ENCODE measurements at places on chromosomes 12 and 14.
A peak's percentile ranks its signal among the peaks of the same experiment; 100 is the strongest.

DNA sequence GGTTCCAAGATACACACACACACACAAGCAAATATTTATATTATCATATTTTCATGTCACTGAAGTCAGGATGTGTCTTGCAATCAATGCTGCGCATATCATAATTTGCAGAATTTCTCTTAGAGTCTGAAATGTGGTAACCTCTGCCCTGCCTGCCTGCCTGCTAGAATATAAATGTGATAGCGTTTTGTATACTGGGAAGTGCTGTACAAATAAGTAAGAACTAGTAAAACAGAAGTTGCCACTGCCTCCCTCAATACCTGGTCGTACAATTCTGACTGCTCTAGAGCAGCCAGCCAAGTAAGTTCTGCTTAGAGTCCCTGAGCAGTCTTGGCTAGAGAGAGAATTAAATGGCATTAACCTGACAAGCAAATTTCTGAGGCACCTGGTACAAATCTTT lies 83.9 kb upstream of the NTF3 start:
- no peak overlapping the region for H3K4me3 ChIP-seq
- H3K4me1 ChIP-seq = no peaks in the 10 kb centered on the region
- H3K36me3 ChIP-seq = no peaks in the 10 kb centered on the region
- no peak overlapping the region for H3K27ac ChIP-seq

DNA sequence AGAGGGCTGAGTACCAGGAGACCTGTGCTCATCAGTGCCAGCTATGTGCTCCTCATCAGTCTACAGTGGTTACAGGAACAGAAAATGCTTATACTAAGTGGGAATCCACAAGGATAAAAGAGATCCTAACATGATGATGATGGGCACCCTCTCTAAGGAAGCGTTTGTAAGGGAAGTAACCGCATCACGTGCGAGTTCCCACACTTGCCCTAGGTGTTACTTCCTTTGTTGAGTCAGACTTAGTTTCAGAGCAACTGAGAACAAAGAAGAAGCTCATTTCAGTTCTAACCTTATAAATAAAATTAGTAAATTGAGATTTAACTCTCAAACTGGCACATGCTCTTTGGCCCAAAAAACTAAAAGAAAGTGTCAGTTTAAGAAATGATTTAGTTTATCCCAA lies 956.4 kb upstream of the TMEM132C start:
- no peak for DNase-seq
- H3K27me3 ChIP-seq = peaks cover 51% of the 10 kb centered on the region
- H3K4me1 ChIP-seq = no peaks in the 10 kb centered on the region
- H3K27ac ChIP-seq = no peak overlapping the region
- H3K4me3 ChIP-seq = no peak overlapping the region

DNA sequence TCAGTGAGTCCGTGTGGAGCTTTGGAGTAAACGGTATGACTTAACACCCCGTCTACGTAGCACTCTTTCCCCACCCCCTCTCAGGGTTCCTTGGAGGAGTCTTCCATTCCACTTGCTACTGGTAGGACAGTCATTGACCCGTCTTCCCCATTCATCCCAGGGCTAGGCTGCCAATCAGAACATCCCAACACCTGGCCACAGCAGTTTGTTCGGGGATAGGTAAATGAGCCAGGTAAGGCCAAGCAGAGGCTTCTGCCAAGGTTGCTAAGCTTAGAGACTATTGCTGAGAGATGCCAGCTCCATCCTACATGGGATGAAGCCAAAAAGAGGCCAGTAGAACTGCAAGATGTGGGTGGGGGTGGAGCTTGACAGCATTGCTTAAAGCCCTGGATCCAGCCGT lies 130.8 kb downstream of the BCL11B start:
- H3K27me3 ChIP-seq = peaks cover 31% of the 10 kb centered on the region
- no peaks in the 10 kb centered on the region for H3K4me1 ChIP-seq
- no peak overlapping the region for H3K4me3 ChIP-seq
- H3K27ac ChIP-seq = no peak overlapping the region
- DNase-seq = no peak

- peaks cover 18% of the 10 kb centered on the region for H3K4me1 ChIP-seq
- H3K36me3 ChIP-seq = peaks cover 9% of the 10 kb centered on the region
- no peak for DNase-seq
- no peak overlapping the region for H3K27ac ChIP-seq
- peaks cover 91% of the 10 kb centered on the region for H3K27me3 ChIP-seq
- H3K4me3 ChIP-seq = no peak overlapping the region
These were observed 6.7 kb downstream of the B4GALNT1 start for GRCh38 chr12:57626111-57626920.

- no peak for DNase-seq
- no peak overlapping the region for H3K4me3 ChIP-seq
- H3K4me1 ChIP-seq = peaks cover 15% of the 10 kb centered on the region
- peaks cover 35% of the 10 kb centered on the region for H3K36me3 ChIP-seq
These were observed 8.8 kb downstream of the SPTSSA start for GRCh38 chr14:34453226-34453625.

DNA sequence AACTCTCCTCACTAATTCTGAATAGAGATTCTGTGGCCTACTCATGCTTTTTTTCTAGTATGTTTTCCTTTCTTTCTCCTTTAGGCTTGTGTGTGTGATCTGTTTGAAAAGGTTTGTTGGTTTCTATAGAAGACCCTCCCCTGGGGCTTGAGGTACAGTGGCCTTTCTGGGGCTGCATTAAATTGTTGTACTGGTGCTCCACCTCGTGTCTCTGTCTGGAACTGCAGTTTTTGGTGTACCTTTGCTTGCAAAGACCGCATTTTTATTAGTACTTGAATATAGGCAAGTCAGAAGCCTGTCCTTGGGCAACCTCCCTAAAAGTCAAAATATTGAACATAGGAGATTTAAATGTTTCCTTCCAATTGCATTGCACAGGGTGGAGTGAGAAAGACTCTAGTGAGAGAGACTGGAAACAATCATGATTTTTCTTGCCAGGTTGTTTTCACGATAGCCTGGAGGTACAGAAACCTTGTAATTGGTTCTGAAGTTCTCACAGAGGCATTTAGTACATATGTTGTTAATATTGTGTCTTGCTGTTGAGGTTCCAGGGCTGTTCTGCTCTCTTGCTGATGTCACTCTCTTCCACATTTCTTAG lies 39.0 kb downstream of the SLCO1B1 start:
- no peaks in the 10 kb centered on the region for H3K36me3 ChIP-seq
- no peak for DNase-seq
- no peak overlapping the region for H3K27ac ChIP-seq
- H3K27me3 ChIP-seq = no peaks in the 10 kb centered on the region
- no peak overlapping the region for H3K4me3 ChIP-seq

- H3K4me1 ChIP-seq = no peaks in the 10 kb centered on the region
- no peak for DNase-seq
- no peak overlapping the region for H3K4me3 ChIP-seq
- no peak overlapping the region for H3K27ac ChIP-seq
These were observed 11.6 kb upstream of the SCN8A start for GRCh38 chr12:51579321-51579850.

GRCh38 chr12:54082397-54082892 lies 28.8 kb downstream of the HOXC4 start:
- no peaks in the 10 kb centered on the region for H3K36me3 ChIP-seq
- peaks cover 89% of the 10 kb centered on the region for H3K27me3 ChIP-seq
- DNase-seq = no peak
- H3K4me3 ChIP-seq = peak overlapping the region; percentile 19
- H3K4me1 ChIP-seq = no peaks in the 10 kb centered on the region
- H3K27ac ChIP-seq = no peak overlapping the region

DNA sequence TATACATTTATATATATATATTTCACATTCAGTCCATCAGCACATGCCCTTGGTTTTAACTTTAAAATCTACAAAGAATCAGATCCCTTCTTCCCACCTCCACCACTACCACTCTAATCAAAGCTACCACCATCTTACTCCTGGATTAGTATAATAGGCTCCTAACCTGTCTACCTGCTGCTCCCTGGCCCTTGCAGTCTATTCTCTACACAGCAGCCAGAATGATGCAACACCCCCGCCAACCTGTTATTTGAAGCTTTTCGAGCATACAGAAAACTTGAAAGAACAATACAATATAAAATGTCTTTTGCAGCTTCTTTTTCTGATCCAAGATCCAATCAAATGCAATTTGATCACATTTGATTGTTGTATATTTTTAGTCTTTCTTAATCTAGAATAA lies 165.9 kb upstream of the HMGA2 start:
- no peak overlapping the region for H3K27ac ChIP-seq
- no peaks in the 10 kb centered on the region for H3K4me1 ChIP-seq
- no peak for DNase-seq

DNA sequence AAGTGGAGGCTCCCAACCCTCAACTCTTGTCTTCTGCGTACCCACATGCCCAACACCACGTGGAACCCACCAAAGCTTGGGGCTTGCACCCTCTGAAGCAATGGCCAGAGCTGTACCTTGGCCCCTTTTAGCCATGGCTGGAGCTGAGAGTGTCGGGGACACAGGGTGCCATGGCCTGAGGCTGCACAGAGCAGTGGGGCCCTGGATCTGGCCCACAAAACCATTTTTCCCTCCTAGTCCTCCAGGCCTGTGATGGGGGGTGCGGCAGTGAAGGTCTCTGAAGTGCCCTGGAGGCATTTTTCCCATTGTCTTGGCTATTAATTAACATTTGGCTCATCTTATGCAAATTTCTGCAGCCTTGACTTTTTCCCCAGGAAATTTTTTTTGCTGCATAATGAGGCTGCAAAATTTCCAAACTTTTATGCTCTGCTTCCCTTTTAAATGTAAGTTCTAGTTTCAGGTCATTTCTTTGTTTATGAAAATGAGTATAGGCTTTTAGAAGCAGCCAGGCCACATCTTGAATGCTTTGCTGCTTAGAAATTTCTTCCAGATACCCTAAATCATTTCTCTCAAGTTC lies 18.7 kb upstream of the ASPG start:
- H3K36me3 ChIP-seq = no peaks in the 10 kb centered on the region
- peaks cover 70% of the 10 kb centered on the region for H3K27me3 ChIP-seq
- H3K4me1 ChIP-seq = no peaks in the 10 kb centered on the region
- no peak overlapping the region for H3K27ac ChIP-seq
- no peak overlapping the region for H3K4me3 ChIP-seq

DNA sequence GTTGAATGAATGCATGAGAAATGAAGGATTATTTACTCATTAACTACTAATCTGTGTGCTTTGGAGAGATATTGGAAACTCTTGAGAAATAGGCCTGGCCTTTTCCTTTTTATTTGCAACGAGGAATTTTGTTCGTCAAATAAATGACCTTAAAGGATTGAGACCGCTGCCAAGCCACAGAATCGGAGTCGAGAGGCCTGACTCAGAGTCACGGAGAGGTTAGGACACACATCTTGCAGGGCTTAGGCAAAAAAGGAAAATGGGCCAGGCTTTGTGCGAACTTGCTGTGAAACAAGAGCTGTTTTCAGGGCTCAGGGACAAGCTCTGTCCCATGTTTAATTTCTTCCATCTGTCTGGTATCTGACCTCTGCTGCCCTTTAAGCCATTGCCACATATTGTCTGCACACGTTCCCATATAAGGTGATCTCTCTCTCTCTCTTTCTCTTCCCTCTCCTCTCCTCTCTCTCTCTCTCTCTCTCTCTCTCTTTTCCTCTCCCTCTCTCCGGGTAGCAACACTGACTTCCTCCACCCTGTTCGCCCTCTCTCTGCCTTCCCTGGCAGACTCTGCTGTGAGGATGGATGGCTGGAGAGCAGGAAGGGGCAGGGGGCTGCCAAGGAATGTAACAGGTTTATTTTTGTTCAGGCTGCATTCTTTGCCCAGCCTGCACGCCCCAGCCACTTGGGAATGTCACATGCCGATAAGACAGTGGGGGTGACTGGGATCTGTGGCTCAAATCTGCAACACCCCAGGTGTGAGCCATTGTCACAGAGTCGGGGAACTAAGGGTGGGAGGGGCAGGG lies 14.9 kb upstream of the IFT81 start:
- no peaks in the 10 kb centered on the region for H3K27me3 ChIP-seq
- peak; percentile 61 for DNase-seq
- peak overlapping the region; percentile 90 for H3K27ac ChIP-seq
- peaks cover 48% of the 10 kb centered on the region for H3K4me1 ChIP-seq
- no peaks in the 10 kb centered on the region for H3K36me3 ChIP-seq

DNA sequence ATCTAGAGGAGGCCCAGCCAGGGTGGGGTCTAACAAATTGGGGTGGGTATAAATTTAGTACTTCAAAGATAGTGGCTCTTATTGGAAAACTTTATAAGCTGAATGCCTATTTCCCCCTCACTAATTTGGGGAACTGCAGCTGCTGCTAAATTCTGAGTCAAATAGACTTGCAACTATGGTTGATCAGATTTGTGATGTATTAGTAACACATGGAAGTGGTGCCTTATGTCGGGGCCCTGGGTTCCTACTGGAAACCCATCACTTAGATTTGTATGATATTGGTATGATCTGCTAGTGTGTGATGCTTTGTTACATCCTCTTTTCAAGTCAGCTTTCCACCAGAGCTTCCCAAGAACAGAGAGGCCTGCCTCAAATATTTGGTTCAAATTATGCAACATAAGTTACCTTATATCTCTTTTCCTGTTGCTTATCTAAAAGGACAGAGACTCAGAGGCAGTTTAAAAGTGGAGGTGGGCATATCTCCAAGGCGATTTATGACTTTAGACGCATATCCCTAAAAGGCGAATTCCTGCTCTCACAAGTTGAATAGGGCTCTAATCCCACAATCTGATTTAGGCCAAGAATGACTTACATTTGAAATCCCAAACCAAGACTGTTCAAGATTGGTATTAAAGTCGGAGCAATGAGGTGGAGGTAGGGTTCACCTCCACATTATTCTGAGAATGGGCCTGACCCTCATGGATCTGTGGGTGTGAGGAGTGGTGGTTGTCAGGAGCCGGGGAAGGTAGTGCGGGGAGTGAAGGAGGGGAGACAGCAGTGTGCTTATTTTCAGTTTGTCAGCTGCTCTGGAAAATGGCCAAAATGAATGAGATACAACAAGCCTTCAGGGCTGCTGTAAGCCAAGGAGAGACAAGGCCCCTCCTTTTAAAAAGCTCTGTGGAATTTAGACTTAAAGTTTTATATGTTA lies 425.8 kb downstream of the RAD51B start:
- peak overlapping the region; percentile 86 for H3K27ac ChIP-seq
- peaks cover 86% of the 10 kb centered on the region for H3K4me1 ChIP-seq
- no peak overlapping the region for H3K4me3 ChIP-seq
- DNase-seq = no peak

DNA sequence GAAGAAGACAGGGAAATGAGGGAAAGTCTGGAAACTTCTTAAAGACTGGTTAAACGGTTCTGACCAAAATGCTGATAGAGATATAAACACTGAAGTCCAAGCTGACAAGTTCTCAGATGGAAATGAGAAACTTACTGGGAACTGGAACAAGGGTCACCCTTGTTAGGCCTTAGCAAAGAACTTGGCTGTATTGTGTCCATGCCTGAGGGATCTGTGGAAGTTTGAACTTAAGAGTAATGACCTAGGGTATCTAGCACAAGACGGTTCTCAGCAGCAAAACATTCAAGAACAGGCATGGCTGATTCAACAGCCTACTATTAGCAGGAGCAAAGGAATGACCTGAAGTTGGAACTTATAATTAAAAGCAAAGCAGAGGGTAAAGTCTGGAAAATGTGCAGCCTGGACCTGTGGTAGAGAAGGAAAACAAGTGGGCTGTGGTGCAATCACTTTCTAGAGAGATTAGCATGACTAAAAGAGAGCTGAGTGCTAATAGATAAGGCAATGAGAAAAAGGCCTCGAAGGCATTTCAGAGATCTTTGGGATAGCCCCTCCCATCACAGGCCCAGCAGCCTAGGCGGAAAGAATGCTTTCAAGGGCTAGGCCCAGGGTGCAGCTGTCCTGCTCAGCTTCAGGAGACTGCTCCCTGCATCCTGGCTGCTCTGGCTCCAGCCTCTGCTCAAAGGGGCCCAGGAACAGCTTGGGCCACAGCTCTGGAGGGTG lies 60.3 kb downstream of the ATP2B1 start:
- no peaks in the 10 kb centered on the region for H3K27me3 ChIP-seq
- no peak for DNase-seq
- H3K36me3 ChIP-seq = peaks cover 5% of the 10 kb centered on the region
- no peaks in the 10 kb centered on the region for H3K4me1 ChIP-seq
- H3K4me3 ChIP-seq = no peak overlapping the region
- no peak overlapping the region for H3K27ac ChIP-seq
